Breast epithelium (tissue), 4 donors: ENCODE measurements at places on chromosomes 6 and 20. TPM values are rescaled to one million over a fixed set of nuclear protein-coding genes. Genes with fewer than 3 reads are reported as not detected.

Gene ZSCAN9
- 9.0 TPM for total RNA-seq

Gene LY6G5B
- total RNA-seq: 6.2 TPM

Gene OR12D3
- total RNA-seq: not detected

Gene KCNK15
- 5.6 TPM for total RNA-seq

Gene KIFC1
- total RNA-seq: 3.2 TPM

Gene ABT1
- total RNA-seq: 18.0 TPM

Gene MACROD2
- 26.8 TPM for total RNA-seq

Gene PTCRA
- total RNA-seq: not detected

Gene NR2E1
- total RNA-seq: not detected

Gene FOXF2
- 1.6 TPM for total RNA-seq

Gene RBM24
- total RNA-seq: 1.3 TPM

Gene RAB44
- 1.9 TPM for total RNA-seq

Gene PAQR8
- 4.6 TPM for total RNA-seq

Gene DEFB116
- not detected for total RNA-seq

Gene ABCF1
- total RNA-seq: 41.0 TPM

Gene MTHFD1L
- total RNA-seq: 15.1 TPM

GRCh38 chr20:47927944-47928343 lies 142.7 kb upstream of the SULF2 start:
- no peak for DNase-seq

- no peak for DNase-seq
Measured at GRCh38 chr6:89434954-89435353, 2.0 kb downstream of the ANKRD6 start.

GRCh38 chr6:33750244-33750991 lies 3.7 kb upstream of the IP6K3 start:
- DNase-seq: no peak

GRCh38 chr20:57346477-57346876 lies 4.6 kb upstream of the RAE1 start:
- DNase-seq: peak; percentile 75

GRCh38 chr6:35724059-35724458 lies 12.8 kb upstream of the ARMC12 start:
- no peak for DNase-seq

DNA sequence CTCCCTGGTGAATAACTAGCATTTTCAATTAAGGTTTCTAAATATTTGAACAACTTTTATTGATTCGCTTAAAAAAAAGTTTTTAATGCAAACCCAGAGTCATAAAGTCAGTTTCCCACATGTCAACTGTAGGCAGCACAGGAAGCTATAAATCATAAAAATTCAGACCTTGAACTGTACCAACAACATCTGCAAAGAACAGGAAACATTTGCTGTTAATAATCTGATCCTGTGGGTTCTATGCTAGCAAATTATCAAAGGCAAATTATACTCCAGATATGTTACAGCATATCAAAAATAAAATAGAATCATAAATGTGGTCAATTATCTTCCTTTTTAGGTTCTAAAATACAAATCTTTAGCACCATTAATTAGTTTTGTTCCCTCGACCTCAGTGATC lies 16.6 kb upstream of the MAP7 start:
- no peak for DNase-seq

DNA sequence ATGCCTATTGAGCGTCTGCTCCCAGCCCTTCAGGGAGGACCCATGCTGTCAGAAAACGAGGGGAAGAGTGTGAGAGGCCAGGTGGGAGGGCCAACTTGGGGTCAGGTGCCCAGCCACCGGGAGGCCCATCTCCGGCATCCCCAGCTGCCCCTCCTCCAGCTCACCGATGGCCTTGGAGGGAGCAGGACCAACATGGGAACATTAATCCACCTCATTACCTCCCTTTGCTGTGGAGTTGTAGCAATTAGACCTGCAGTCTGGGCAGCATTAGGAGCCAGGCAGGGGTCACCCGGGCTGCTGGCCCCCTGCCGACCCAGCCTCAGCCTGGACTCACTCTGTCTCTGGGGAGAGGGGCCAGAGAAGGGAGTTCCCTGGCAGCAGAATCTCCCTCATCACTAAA lies 25.1 kb downstream of the DLGAP4 start:
- no peak for DNase-seq

GRCh38 chr20:48892049-48892470 lies 29.5 kb upstream of the ARFGEF2 start:
- no peak for DNase-seq

DNA sequence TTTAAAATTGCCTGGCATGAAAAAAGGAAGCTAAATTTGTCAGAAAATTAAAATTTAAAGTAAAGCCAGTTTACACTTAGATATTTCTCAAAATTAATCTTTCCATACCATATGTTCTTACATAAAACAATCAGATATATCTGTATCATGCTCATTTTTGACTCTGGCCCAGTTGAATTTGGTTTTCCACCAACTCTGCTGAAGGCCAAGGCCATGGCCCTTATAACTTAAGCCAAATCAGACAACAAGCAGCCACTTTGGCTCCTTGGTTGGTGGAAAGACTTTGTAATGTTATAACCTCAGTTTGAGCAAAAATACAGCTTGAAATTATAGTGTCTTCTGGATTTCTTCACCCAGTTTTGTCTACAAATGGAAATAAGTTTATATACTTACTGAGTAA lies 97.3 kb downstream of the CENPW start:
- DNase-seq: no peak

GRCh38 chr6:71347119-71347518 lies 58.5 kb downstream of the OGFRL1 start:
- no peak for DNase-seq

DNA sequence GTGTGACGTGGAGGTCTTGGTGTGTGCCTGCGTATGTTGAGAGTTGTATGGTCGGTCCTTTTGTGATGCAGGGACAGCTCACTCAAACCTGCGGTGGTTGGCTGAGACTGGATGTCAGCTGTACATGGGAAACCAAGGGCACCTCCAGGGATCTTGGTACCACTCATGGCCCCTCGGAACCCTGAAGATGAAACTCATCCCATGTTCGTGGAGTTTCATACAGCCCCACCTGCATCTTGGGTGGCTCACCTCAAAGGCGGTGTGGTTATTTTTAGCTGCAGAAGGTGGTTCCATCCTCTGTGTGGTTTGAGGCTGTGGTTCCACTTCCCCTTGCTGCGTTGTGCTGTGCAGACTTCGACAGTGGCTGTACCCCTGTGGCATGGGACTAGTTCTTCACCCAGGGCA lies 52.6 kb upstream of the SLC22A1 start:
- DNase-seq: no peak

- DNase-seq: peak; percentile 47
Measured at GRCh38 chr6:43021270-43022047, at the start of gene RRP36. RRP36 (plus strand) TSS chr6:43021623; CDS start chr6:43021655, 32 bp downstream.

DNA sequence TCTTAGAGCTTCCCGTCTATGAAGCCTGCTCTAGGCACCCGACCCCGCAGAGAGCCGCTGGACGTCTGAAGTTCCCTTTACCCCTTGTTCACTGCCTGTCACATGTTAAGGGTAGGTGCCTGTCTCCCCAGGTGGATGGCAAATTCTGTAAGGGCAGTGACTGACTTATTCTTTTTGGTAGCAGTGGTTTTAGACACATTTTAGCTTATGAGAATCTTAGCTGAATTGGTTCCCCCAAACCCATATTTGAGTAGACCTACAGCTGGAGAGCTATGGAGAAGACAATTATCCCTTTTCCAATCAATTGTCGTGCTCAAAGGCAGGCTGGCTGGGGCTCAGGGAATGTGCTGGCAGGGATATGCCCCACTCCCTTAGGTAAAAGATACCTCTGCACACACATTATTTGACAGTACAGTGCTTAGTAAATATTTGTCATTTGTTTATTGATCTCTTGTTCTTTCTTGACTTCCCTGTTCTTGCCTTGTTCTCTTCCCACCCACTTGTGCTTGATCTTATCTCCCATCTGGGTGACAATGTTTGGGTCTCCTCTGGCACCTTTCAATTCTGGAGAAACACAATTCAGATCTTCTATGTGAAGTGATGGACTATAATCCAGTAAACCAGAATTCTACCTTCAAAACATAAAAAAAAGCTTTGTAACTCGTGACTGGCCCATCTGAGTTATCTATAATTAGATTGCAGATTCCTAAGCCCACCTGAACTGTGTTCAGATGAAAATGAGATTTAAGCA lies 114.3 kb upstream of the SLC2A12 start:
- no peak for DNase-seq

- DNase-seq: no peak
Measured at GRCh38 chr6:33073431-33073871, at the start of gene HLA-DPA1. HLA-DPA1 (minus strand) TSS chr6:33073649.

DNA sequence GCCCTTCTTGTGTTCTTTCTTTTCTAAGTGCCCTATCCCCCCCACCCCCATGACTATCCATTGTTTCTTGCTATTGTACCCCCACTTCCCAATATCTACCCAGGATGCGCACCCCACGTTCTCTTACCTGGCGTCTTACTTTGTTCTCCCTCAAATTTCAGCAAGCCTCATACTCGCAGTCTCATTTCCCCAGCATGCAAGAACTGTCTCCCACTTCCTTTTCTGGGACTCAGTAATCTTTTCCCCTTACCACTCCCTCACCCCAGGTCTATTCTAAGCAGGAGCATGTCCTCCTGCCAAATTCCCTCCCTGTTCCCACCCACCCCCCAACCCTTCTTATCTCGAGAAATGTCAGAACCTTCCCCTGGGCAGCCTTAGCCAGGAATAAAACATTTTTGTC lies 1.7 kb upstream of the EHMT2 start:
- no peak for DNase-seq

DNA sequence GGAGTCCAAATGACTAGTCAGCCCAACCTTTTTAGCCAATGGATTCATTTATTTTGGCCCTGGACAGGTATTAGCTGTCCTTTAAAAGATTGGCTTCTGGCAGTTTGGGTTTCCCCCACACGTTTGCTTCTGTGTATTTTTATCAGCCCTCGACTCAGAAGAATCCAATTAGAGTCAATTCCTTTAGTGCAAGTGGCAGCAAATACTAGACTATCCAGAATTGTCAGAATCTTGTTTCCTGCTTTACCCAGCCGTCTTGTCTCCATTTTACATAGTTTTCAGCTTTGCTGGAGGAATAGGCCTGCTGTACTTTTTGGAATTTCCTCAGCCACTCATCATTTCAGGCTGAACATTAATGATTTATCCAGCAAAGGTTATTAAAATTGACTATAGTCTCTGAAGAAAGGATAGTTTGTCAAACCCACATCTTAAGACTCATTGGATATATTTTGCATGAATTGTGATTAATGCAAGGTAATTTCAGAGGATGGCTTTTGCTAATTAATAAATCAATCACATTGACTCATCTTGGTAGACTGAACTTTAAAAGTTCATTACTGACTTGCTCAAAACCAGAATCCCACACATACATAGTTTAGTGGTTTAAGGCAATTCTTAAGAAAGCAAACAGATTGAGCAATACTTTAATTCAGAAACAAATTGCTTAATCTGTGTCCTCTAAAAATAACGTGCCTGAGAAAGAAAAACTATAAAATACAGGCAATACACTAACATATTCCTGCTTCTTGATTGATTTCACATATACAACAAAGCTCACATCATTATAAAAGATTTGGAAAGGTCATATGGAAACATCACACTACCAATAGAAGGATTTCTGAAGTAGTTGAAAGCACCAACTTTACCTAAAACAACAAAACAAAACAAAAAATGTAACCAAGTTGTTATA lies 62.9 kb upstream of the ZNF217 start:
- DNase-seq: no peak

DNA sequence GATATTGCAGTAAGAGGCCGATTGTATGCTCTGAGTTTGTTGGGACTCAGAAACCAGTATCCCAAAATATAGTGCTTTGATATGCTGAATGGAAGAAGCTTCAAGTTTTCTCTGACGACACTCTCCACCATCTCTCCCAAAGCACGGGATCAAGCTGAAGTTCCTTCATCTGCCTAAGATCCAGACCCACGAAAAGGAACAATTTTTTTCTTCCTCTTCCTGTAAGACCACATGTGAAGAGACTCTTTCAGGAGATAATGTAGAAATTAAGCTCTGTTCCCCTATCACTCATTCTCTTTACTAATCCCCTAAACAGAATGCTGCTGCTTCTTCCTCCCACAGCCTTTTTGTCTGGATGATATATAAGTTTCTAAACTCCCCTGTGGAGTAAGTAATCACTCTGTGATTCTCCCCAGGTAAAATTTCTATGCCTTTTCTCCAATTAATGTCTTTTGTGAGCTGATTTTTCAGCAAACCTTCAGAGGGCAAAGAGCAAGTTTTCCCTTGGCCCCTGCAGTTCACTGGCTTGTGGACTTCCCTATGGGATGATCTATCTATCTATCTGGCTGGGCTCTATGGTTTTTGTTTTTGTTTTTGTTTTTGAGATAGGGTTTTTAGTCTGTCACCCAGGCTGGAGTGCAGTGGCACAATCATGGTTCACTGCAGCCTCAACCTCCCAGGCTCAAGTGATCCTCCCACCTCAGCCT lies 13.5 kb upstream of the PNRC1 start:
- DNase-seq: no peak

DNA sequence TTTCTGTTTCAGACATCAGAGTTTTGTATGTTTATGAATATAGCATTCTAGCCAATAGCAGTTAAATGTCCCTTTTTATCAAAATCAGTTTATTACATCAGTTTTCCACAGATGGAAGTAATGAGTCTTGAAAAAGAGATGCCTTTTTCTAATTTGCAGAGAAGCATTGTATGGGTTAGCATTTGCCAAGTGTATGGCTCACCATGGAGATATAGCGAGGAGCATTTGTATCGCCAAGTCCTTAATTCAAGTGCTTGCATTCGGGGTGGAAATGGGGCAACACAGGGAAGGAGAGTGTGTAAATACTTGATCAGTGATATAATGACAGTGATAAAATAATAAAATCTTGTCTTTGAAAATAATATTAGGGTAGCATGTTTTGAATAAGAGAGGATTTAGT lies 42.9 kb downstream of the TXLNB start:
- no peak for DNase-seq

- no peak for DNase-seq
Measured at GRCh38 chr20:22775256-22775655, 190.9 kb upstream of the FOXA2 start.

DNA sequence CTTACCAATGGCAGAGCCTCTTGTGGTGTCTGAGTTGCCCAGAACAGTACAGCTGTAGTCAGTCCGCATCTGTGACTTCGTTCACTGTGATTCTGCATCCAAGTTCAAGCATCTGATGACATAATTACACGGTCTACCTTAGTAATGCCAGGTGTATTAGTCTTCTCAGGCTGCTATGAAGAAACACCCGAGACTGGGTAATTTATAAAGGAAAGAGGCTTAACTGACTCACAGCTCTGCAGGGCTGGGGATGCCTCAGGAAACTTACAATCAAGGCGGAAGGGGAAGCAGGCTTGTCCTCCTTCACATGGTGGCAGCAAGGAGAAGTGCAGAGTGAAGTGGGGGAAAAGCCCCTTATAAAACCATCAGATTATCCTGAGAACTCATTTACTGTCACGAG lies 163.9 kb upstream of the SULF2 start:
- no peak for DNase-seq

DNA sequence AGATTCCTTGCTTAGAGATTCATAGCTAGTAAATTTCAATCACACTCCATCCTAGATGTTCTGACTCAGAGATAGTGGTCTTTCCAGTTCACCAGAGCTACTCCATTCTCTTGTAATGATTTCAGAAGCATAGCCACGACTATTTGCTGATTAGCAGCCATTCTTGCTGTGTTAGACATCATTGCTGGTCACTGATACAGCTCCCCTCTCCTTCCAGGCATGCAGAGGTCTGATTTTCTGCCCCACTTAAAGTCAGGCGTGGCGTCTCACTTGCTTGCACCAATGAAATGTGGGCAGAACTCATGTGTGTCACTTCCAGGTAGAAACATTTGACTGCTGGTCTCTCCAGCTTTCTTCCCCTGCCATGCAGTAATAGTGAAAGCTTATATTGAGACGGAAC lies 168.9 kb upstream of the JARID2 start:
- no peak for DNase-seq

GRCh38 chr6:1191141-1191630 lies 120.7 kb upstream of the FOXQ1 start:
- DNase-seq: no peak
